ENCODE measurements at places on chromosomes 7 and 10. TPM values are rescaled to one million over a fixed set of nuclear protein-coding genes. Genes with fewer than 3 reads are reported as not detected.

DNA sequence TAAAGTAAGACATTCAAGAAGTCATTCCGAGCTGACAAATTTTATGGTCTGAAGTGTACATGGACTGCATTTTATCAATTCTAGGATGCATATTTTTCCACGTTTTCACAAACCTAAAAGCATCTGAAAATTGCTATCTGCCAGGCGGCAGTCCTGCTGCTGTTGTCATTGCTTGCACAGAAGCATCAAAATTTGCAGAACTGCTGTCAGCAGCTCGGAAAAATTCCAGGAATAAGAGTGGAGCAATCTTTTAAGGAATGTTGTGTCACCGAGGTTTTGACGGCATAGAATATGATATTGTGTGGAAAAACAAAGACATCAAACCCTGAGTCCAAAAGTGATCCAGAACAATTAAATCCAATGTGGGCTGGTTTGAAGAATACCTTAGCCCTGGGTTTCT, 61.4 kb downstream of the CHCHD3 start:
- no peak for DNase-seq

DNA sequence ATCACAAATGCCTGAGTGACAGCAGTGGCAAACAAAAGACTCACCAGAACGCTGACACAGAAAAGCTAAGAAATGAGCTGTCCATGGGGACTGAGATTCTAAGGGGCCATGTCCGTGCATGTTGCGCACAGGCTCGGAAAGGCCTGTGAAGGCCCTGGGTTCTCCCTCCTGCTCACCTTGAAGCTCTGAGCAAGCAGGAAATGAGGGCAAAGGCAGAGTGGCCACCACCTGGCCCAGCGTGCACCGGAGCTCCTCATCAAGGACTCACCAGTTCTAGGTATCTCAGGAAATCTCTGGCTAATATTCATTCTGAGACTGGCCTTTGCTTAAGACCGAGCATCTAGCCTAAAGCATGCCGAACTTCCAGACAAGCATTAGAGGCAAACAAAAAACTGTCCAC, 52.7 kb downstream of the MAD1L1 start:
- DNase-seq = no peak

DNA sequence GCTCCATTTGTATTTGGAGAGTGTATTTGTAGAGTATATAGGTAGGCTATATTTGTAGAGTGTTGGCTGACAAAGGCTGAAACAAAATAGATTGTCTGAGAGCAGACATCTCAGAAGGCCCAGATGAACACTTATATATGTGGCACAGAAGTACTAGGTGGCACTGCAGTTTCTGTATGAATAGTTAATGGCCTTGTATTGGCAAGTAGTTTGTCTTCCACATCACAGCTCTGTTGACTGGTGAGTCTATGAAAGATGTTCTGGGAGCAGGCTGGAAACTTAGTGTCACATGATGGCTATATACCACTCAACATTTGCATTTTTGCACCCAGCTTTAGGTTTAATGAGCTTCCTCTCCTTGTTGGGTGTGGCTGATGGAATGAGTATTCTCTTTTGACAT, 51.9 kb downstream of the CCNY start:
- DNase-seq = no peak

DNA sequence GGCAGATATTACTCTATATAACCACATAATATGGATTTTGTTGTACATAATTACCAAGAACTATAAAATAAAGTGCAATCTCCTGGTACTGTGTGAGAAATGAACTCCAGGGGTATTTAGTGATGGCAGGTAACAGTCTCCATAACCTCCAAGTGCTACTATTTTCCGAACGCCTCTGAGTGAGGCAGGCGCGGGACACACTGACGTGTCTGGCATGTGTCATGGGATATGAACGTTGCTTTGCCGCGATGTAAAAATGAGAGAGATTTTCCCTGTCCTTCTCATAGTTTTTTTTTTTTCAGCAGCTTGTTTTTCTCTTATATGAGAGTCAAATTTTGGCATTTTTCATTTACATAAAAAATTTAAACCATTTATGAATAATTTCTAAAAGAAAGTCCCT, 3.6 kb downstream of the ADARB2 start:
- DNase-seq = no peak

The GPC2 gene
- total RNA-seq = 65.3 TPM

DNA sequence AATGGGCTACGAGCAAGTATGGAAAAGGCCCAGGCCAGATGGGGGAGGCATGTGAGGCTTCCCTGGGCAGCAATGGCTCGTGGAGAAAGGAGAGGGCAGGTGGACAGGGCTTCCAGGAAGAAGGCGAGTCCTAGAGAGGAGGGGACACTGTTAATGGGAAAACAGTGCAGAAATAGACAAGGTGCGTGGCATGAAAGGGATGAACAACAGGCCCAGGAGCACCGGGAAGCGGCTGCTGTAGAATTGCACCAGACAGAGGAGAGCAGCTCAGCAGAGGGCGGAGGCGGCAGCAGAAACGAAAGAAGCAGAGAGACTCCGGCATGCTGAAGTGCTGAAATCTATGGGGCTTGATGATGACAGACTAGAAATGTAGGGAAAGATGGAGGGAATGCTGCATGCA, 102.1 kb downstream of the PIP4K2A start:
- no peak for DNase-seq

GRCh38 chr10:71408436-71409225, 11.9 kb downstream of the CDH23 start:
- DNase-seq = no peak

DNA sequence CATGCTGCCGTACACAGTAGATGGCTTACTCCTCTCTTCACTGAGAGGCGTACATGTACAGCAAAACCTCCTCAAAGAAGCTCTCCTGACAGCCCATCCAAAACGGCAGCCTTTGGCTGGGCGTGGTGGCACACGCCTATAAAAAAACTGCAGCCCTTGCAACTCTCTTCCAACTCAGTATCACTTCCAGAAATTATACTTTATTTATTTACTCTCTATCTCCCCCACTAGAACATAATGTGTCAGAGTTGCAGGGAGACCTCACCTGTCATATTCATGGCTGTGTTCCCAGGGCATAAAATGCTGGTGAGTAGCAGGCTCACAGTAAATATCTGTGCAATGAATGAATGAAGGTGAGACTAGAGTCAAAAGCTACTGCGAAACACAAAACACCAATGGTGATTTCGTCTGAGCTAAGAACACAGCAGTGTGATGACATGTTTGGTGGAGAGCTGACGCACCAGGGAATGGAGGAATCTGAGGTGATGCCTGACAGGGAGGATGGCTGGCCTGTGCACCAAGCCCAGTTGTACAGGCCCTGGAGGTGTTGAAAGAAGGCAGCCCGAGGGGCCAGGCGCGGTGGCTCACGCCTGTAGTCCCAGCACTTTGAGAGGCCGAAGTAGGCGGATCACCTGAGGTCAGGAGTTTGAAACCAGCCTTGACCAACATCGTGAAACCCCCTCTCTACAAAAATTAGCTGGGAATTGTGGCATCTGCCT, 55.3 kb downstream of the COBL start:
- no peak for DNase-seq

- DNase-seq = no peak
Observed at GRCh38 chr10:128286762-128287500, 160.7 kb upstream of the MKI67 start.

GRCh38 chr7:44959433-44959951, 19.3 kb downstream of the MYO1G start:
- DNase-seq = no peak

- no peak for DNase-seq
Observed at GRCh38 chr10:44049301-44050015, 335.4 kb downstream of the CXCL12 start.

GRCh38 chr10:7291487-7292270, 119.2 kb downstream of the SFMBT2 start:
- no peak for DNase-seq

The STK17A gene
- total RNA-seq = 19.9 TPM

The C10orf53 gene
- not detected for total RNA-seq

The BLNK gene
- total RNA-seq = 0.13 TPM

DNA sequence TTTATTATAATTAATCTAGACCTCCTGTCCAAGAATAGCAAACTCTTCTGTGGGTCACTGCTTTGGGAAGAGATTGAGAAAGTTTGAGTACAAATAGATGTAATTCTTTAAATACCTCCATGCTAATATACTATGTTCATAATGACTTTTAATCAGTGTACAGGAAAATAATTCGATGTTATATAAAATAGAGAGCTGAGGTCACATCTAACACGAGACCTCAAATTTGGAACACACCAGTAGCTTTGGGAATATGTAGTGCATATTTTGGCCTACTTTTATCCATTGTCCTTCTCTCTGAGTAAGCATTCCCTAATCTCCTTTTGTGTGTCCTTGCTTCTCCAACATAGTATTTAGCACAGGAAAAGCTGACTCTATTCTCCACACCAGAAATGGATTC, 27.3 kb upstream of the CABCOCO1 start:
- DNase-seq = no peak

GRCh38 chr7:18386607-18387006, 108.9 kb upstream of the HDAC9 start:
- DNase-seq = peak; percentile 20

The POLR2J gene
- 58.9 TPM for total RNA-seq

- peak; percentile 45 for DNase-seq
Observed at GRCh38 chr10:62613424-62613823, 191.1 kb upstream of the ADO start.

GRCh38 chr10:117312430-117312829, 62.8 kb downstream of the PDZD8 start:
- DNase-seq = no peak

DNA sequence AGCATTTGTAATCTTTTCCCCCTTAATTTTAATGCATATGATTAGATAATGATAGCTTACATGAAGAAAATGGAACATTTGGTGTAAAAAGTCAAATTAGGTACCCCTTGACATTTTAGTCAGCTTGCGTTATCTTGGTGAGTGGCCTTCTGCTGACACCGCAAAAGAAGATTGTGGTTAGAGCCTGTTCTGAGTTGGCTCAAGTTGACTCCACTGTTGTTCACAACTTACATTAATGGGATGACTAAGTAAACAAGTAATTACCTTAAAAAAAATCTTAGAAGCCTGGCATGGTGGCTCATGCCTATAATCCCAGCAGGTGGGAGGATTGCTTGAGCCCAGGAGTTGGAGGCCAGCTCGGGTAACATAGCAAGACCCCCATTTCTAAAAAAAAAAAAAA, 24.2 kb downstream of the TRRAP start:
- no peak for DNase-seq

- peak; percentile 79 for DNase-seq
Observed at GRCh38 chr7:6271060-6271658, 1.3 kb downstream of the CYTH3 start.

The GDF2 gene
- not detected for total RNA-seq

The C10orf120 gene
- not detected for total RNA-seq

DNA sequence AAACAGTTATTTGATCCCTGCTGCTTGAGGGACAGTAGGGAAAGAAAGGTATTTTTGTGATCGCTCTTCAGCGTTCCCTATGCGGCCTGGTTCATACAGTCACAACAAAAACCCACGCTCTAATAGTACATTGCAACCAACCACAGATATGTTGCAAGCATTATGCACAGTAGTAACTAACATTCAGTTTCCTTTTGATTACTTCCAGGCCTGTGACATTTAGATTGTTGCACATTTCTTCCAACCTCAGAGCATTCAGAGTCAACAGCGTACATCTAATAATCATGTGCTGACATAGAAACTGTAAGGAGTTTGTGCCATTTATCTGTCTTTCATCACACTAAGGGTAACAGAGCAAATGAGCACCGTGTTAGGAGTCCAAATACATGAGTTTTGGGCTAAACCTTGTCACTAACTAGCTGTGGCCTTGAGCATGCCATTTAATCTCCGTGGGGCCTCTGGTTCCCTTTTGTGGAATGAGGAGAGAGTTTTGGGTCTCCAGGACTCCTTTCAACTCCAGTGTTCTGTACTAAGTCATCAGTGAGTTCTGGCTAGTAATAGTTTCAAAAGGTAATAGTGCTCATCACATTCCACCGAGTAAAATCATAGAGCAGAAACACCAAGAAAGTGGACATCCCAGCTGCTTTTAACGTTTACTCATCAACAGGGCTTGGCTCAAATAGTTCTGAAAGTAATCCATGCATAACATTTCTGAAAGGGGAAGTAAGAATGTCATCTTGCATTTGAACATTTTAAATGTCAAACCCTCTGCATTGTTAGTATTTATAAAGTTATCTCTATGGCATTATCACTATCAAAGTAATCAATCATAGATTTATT, 99.0 kb upstream of the FZD1 start:
- peak; percentile 82 for DNase-seq

- no peak for DNase-seq
Observed at GRCh38 chr10:101839416-101840063, 4.1 kb downstream of the KCNIP2 start.

DNA sequence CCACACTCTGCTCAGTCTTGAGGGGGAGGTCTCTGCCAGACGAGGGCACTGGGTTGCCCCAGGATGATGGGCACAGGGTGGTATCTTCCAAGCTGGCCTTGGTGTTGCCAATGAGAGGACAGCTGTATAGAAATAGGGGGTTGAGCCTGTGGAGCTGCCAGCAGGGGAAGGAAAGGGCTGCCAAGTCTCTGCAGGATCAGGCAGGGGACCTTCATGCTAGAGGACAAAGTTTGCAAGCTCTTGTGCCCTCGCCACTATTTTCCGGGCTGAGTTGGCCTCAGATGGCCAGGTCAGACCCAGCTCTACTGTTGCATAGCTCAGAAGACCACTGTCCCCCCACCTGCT, 68.7 kb downstream of the ARHGAP22 start:
- no peak for DNase-seq

GRCh38 chr7:85509476-85509875, 322.6 kb upstream of the SEMA3D start:
- DNase-seq = no peak

The CYP3A5 gene
- total RNA-seq = not detected

GRCh38 chr7:151808400-151809145, 68.3 kb downstream of the PRKAG2 start:
- peak; percentile 98 for DNase-seq

DNA sequence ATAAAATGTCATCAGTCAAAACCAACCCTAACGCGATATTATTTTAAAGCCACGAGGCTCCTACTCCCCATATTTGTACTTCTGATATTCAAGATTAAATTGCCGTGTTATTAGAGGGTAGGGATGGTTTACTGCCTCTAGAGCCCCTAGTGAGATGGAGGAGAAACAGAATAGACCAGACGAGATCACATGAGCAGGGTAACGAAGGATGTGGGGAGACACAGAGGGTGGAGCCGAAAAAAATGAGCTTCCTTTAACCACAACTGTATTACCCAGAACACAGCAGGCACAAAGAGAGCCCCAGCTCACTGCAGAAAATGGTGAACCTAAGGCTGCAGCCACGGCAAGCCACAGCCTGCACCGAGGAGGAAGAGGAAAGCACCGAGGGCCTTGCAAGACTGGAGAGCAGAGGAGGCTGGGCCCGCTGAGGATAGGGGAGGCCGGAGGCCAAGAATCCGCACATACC, 14.3 kb downstream of the ZC3HAV1 start:
- no peak for DNase-seq

DNA sequence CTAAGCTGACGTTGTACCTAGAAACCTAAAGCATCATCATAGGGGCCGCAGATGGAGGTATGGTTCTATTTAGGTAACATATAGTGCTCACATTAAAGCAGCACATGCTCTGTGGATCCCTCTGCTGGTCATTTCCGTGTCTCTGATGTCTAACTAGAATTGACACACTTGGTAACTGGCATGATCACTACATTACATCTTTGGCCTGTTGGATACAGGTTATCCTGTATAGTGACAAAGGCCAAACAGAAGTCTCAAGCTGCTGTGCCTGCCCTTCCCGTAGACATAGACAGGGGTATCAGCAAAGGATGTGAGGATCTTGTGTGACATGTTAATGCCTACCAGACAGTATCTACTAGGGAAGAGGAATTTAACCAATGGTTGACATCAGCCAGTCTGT, 51.2 kb downstream of the KIF5B start:
- peak; percentile 56 for DNase-seq

The PTPN12 gene
- total RNA-seq = 45.0 TPM

- DNase-seq = no peak
Observed at GRCh38 chr7:128005117-128005516, 26.1 kb downstream of the LRRC4 start.

The FIS1 gene
- total RNA-seq = 333 TPM
